Cortex of kidney (tissue), 1 donor: ENCODE measurements at places on chromosomes 12 and 14.

DNA sequence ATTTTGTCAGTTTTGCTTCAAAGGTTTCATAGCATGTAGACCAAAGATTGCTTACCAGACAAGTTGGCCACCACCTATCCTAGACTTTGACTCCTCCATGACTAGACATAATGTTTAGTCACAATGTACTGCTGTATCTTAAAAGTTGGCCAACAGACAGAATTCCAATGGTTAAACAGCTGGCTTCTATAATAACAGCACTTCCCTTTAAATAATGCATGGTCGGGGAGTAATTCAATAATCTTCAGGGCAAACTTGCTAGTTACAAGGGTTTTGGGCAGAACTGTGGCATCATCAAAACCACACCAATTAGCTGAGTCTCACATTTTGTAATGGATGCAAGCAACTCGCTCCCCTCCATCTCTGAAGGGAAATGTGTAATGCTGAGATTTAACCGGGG, 56.9 kb downstream of the IGF1 start:
- no peak for DNase-seq

DNA sequence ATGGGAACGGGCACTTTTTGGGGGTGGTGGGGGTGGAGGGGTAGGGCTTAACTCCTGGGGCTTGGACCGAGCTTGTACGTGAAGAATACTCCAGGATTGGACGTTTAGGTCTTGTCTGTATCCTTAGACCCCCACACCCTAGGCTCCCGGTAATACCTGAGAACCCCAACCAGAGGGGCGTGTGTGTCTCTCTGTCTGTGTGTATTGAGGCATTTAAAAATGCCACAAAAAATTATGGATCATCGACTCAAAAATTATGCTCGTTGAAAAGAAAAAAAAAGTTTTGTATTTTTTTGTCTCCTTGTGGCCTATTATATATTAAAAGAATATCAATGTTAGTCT, 459 bp downstream of the PPFIBP1 start:
- no peak for DNase-seq

DNA sequence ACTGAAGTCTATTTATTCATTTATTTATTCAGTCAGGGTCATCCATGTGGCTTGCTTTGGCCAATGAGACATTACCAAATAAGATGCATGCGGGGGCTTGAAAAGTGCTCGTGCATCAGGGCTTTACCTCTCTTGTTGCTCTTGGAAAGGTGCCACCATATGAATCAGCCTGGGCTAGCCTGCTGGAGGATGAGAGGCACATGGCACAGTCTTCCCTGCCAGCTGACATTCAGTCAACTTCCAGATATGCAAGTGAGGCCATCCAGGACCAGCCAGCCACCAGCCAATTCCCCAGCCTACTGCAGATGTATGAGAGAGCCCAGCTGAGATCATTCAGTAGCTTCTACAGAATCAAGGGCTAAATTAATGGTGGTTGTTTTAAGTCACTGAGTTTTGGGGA, 105.2 kb upstream of the RPH3A start:
- DNase-seq, result no peak

DNA sequence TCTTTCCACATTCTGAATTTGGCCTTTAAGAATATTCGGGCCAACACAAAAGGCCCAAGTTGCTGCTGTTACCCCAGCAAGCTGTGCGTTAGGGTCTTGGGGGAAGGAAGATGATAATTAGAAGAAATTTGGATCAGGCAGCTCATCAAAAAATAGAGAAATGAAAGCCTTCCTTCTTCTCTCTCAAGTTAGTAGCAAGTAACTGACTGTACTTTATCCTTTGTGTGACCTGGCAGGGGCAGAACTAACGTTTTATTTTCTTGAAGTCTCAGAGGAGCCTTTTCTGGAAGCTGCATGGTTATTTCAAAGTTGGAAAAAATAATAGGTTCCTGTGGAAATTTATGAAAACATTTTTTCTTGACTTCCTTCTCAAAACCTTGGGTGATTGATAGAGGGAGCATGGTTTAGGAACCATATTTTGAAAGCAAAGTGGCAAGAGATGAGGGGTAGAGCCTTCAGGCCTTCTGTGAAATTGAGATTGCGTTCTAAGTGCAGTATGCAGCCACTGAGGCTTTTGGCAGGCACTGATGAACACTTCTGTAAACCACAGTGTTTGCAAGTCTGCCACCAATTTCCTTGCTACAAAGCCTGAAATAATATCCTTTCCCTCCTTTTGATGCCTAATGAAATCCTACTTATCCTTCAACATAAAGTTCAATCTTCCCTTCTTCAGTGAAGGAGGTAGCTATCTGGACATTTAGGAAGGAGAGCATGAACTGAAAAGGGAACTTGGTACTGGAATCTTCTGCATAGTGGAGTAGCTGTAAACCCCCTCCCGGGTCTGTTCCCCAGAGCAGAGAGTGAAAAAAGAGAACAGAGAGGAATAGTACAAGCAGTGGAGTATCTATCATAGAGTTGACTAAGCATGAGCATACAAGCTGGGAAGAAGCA, 123.2 kb downstream of the FGD4 start:
- DNase-seq, result no peak

GRCh38 chr14:61102549-61103466, 121.8 kb downstream of the SLC38A6 start:
- DNase-seq, result no peak

GRCh38 chr14:55973911-55974630, 144.1 kb upstream of the PELI2 start:
- no peak for DNase-seq

GRCh38 chr12:25131270-25131669, 63.7 kb downstream of the DNAI7 start:
- DNase-seq, result no peak

DNA sequence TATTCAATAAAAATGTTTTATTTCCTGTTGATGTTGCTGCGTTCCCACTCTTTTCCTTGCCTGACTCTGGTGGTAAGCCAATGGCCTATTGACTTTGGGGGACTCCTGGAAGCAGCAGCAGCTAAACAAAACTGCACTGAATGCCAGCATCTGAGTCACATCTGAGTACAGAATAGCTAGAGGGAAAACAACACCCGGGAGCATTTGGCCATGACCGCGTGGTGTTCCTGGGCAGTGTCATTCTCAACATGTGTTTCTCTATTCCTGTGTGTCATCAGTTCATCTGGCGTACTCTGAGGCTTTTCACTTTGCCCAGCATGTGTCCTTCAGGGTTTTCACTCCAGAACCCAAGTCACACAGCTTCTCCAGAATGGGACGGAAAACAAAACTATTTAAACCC, 238.8 kb downstream of the PAWR start:
- DNase-seq, result no peak

- DNase-seq, result no peak
Measured at GRCh38 chr14:51525739-51526138, 126.0 kb upstream of the FRMD6 start.

- DNase-seq, result no peak
Measured at GRCh38 chr14:76334316-76334715, 41.6 kb upstream of the ESRRB start.

- DNase-seq, result no peak
Measured at GRCh38 chr12:7058163-7058845, 2.2 kb upstream of the C1S start.

- no peak for DNase-seq
Measured at GRCh38 chr12:2256915-2257314, 204.1 kb downstream of the CACNA1C start.

- no peak for DNase-seq
Measured at GRCh38 chr14:77318006-77318553, 2.6 kb downstream of the POMT2 start.

DNA sequence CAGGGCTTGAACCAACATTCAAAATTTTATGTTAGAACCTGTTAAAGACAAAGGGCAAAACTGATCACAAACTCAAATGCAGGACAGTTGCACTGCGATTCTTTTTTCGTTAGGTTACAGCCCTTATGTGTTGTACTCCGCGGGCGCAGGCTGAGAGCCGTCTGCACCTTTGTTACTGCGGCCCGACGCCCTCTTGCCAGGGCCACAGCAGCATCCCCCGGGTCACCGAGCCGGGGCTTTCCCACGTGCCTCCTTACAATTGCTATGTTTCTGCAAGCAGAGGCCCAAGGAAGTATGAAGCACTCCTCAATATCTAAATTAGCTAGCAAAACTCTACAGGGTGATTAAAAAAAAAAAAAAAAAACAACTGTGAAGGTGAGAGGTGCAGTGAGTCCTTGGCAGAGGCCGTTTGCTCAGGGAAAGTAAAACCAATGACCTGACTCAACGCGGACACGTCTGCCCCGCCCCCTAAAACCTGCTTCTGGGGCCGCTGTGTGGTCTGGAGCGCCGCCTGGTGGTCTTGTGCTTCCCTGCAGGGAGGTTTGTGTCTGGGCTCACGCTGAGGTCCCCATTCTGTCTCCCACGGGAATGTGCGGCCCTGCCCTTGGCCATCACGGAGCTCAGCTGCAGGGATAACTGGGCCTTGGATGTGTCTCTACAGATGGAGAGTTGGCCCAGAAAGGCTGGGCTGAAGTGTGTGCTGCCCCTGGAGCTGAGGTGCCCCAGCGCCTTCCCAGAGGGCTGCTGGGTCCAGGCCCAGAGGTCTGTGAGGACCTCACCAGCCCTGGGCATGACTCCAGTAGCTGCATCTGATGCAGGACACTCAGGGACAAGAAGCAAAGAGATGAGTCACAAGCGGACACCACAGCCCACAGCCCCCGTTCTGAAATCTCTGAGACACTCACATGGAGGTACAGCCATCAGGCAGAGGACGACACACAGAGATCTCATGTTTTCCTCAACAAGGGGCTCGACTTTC, 418.5 kb downstream of the TMEM121 start:
- DNase-seq, result no peak

DNA sequence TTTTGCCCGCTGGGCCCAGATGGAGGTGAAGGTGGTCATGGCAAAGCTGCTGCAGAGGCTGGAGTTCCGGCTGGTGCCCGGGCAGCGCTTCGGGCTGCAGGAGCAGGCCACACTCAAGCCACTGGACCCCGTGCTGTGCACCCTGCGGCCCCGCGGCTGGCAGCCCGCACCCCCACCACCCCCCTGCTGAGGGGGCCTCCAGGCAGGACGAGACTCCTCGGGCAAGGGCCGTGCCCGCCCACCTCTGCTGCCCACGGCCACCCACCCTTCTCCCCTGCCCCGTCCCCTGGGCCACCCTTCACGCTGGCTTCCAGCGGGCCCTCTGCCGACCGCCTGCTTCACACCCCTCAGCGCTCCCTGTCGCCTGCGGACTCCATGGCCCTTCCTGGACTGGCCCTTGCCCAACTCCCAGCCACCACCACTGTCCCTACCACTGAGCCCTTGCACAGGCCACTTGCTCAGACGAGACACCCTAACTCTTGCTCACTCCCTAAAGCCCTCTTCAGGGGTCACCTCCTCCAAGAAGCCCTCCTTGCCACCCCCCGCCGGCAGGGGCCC, 42.5 kb downstream of the CYP46A1 start:
- no peak for DNase-seq

- no peak for DNase-seq
Measured at GRCh38 chr14:95140060-95140858, 17.1 kb downstream of the DICER1 start.

- DNase-seq, result no peak
Measured at GRCh38 chr14:91313852-91314251, 69.3 kb upstream of the GPR68 start.

DNA sequence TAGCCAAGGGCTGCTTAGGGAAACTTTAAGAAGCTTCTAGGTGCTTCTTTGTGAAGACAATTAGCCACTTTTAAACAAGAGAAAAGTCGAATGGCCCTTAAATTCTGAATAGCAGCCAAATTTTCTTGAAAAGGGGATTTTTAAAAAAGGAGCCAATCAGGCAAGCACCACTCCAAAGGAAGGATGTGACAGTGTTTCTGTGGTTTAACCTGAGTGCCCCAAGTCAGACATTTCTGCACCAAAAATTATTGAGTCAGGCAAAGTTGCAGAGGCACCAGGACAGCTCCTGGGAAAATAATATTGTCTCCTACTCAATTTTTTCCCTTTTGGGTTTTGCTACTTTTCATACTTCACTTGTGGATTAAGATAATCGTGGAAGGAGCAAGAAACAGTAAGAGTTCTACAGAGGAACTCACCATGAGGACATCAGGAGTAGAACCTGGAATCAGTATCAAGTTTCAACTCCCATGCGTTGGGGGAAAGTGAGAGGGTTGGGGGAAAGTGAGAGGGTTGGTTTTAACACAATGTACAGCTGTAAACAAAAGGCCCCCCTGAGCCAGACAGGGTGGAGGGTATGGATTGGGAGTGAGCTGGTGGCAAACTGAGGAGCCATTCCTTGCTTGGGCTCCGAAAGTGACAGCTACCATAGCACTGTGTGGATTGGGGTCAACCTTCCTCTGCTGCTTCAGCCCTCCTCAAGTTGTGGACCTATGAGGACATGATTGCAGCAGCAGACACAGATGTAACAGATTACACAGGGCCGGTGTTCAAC, 90.8 kb downstream of the SLC38A1 start:
- no peak for DNase-seq

GRCh38 chr14:101017806-101018560, 114.5 kb upstream of the RTL1 start:
- DNase-seq, result no peak

DNA sequence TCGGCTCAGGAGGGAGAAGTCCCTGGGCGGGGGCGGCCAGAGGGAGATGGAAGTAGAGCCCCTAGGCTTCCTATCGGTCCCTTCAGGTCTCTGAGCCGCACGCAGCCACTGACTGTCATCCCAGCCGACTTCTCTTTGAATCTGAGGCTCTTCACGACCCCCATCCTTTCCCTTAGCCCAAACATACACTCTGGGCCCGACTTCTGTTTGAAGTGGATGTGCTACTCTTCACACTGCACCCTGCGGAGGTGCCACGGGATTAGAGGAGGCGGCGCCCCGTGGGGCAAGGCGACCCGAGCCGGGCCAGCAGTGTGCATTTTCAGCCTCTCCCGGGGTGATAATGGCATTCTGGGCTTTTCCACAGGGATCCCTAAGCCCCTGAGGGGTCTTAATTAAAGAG, 6.0 kb upstream of the DACT1 start:
- DNase-seq, result no peak

GRCh38 chr14:44477953-44478352, 29.1 kb downstream of the FSCB start:
- no peak for DNase-seq
